ENCODE measurements at places on chromosomes 3 and 15.

DNA sequence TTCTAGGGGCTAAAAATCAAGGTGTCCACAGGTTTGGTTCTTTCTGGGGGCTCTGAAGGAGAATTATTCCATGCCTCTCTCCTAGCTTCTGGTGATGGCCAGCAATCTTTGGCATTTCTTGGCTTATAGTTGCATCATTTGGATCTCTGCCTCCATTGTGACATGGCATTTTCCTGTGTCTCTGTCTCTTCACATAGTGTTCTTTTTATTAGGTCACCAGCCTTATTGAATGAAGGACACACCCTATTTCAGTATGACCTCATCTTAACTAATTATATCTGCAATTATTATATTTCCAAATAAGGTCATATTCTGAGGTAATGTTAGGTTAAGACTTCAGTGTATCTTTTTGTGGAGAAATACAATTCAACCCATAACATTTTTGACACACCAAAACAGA lies 3.2 kb upstream of the GBE1 start:
- DNase-seq: no peak

- no peak for DNase-seq
These were observed 112.5 kb downstream of the STT3B start for GRCh38 chr3:31645256-31645655.

DNA sequence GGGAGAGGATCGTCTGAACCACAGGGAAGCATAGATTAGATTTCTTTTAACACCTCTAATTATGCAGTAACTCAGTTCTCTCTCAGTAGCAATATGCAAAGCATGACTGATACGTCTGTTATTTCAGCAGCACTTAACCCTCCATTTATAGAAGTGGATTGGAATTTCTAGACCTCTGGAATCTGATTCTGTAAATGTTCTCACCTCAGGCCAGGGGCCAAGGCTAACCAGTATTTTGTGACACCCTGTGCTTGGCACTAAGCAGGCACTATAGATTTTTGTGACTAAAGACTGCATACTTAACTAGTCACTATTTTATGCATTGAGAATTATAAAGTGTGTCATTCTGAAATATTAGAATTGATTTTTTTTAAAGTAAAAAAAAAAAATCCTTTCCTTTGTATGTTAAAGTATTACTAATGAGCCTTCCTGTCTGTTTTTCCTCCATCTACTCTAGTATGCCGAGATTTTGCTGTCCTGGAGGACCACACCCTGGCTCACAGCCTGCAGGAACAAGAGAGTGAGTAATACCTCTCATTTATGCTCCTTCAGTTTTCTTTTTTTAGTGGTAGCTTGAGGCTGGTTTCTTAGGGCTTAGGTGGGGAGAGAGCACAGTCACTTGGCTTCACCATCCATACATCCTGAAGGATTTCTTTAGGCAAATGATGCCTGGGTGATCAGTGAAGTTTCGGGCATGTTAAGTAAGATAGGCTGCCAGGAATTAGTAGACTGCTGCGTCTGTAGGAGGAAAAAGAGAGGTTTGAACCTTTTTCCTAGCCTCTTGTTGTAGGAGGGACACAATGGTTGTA lies 26.5 kb upstream of the UTS2B start:
- no peak for DNase-seq

DNA sequence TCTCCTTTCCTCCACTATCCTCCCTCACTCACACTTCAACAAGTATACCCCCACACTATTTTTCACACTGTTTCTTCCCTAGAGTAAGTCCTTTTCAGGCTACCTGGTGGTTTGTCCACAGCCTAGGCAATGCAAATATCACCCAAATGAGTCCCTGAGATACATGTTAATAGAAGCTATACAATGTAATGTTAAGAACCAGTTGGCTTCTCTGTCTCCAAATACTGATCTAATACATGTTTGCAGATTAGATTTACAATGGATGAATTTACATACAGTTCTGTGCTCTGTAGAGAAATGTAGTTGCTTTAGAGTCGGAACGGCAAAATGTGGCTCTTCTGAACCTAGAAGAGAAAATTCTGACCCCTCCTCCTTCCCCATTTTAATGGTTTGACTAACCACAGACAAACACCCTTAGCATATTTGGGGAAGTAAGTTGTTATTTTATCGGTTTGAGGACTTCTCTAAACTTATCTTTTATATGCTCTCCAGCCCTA lies 63.6 kb upstream of the MBNL1 start:
- no peak for DNase-seq

DNA sequence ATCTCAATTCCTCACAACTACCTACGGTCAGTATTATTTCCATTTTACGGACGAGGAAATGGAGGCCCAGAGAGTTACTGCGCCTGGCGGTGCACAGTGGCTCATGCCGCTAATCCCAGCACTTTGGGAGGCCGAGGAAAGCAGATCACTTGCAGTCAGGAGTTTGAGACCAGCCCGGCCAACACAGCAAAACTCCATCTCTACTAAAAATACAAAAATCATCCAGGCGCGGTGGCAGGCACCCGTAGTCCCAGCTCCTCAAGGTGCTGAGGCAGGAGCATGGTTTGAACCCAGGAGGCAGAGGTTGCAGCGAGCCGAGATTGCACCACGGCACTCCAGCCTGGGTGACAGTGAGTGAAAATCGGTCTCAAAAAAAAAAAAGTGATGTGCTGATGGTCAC lies 187.3 kb downstream of the XXYLT1 start:
- no peak for DNase-seq

- DNase-seq: no peak
These were observed 24.3 kb upstream of the ATP8B4 start for GRCh38 chr15:50143255-50143860.

GRCh38 chr15:85457392-85457968 lies 77.1 kb downstream of the AKAP13 start:
- no peak for DNase-seq

DNA sequence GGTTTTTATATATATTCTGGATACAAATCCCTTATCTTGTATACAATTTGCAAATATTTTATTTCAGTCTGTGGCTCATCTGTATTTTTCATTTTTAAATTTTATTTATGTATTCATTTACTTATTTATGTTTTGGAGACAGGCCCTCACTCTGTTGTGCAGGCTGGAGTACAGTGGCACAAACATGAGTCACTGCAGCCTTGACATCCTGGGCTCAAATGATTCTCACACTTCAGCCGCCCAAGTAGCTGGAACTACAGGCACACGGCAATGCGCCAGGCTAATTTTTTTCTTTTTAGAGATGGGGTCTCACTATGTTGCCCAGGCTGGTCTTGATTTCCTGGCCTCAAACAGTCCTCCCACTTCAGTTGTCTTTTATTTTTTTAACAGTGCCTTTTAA lies 50.6 kb downstream of the PFN2 start:
- DNase-seq: no peak

- DNase-seq: no peak
These were observed 39.0 kb upstream of the IGF1R start for GRCh38 chr15:98609144-98609852.

- no peak for DNase-seq
These were observed 7.4 kb downstream of the TBC1D23 start for GRCh38 chr3:100268156-100268555.

DNA sequence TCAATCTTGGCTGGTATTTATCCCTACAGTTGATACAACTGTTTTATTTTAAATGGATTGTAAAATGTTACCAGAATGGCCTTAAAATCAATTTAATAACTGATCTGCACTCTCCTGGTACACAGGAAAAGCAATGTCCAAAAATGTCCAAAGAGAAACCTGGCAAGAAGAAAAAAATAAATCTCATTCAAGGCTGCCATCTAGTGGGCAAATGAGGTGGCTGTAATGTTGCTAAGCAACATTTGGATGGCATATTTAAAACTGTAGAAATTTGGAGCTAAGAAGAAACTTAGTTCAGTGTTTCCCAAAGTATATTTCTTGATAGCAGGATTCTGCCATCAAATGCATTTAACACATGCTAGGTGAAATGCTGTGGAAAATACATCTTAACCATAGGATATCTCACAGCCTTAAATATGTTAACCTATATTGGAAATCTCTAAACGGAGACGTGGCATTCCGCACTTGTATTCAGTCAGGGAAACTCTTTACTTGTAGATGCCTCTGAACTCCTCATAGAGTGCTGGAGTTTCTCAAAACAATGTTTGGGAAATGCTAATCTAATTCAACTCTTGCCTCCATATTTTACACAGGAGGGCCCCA lies 216.8 kb downstream of the ERC2 start:
- DNase-seq: no peak

Measured in stimulated activated CD4-positive, alpha-beta T cell treated with anti-CD3 and anti-CD28 coated beads, TNF-alpha, amount 100 ng/mL, for 4 hours (primary cell).